ENCODE measurements at places on chromosomes 1 and 21.

- no peak for DNase-seq
Measured at GRCh38 chr21:14554948-14555347, 8.8 kb upstream of the SAMSN1 start.

- DNase-seq = no peak
Measured at GRCh38 chr1:185916861-185917260, 182.7 kb downstream of the HMCN1 start.

GRCh38 chr1:156373546-156373945 is 4.5 kb downstream of the RHBG start:
- no peak for DNase-seq

DNA sequence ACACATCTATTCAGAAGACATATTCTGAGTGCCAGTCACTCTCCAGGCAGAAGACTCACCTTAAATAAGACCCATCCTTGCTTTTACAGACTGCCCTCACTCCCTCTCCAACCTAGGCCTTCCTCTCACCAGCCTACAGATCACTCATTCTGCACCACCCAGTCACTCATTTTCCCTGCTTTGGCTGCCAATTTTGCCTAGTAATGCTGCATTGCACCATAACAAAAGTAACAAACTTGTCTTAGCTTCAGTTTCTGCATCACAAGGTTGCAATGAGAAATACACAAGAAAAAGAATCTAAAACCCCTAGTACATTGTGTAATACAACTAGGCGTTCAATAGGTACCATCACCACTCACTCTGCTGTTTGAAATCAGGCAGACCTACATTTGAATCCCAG is 292.4 kb downstream of the PLPP3 start:
- no peak for DNase-seq

GRCh38 chr1:12053752-12054548 is 9.2 kb upstream of the TNFRSF8 start:
- DNase-seq = no peak

- DNase-seq = no peak
Measured at GRCh38 chr1:156499194-156499841, 1.3 kb downstream of the MEF2D start.

DNA sequence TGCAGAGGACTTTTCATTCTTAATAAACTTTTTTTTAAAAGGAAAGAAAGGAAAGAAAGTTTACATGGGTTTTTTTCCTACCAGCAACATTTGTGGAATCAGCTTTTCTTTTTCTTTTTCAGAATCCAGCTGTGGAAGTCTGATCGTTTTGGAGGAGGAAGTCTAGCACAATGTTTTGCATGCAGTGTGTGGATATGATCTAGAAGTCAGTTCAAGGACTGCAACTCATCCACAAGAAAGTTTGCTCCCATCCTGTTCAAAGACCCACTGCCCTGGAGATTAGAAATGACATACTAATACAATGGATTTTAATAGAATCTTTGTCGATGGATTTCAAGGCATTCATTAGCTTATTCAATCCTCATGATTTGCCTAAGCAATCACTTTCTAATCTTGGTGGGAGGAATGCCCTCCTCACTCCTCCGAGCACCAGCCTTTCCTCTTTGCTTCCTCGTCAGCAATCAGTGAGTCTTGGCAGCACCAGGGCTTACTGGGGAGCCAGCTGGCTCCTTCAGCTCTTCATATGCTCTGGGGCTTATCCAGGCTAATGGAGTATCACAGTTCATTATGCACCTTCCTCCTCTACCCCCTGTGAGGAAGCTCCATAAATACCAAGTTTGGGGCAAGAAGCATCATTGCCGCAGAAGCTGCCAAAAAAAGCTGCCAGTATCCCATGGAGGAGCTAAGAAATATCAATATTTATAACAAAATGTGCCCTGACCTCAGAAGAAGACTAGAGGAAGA is 392.3 kb upstream of the PKN2 start:
- DNase-seq = no peak

All from left forelimb (tissue), 1 donor.